ENCODE measurements at places on chromosomes 11 and 22. TPM values are rescaled to one million over a fixed set of nuclear protein-coding genes. Genes with fewer than 3 reads are reported as not detected.

FAT3 gene
- 6.9 TPM for total RNA-seq

TBCEL gene
- total RNA-seq = 41.1 TPM

SCGB1D2 gene
- not detected for total RNA-seq

OR8B2 gene
- total RNA-seq = not detected

DEUP1 gene
- not detected for total RNA-seq

A4GALT gene
- 25.7 TPM for total RNA-seq

FGF19 gene
- total RNA-seq = not detected

DGCR6 gene
- 3.1 TPM for total RNA-seq

LRP4 gene
- total RNA-seq = 14.0 TPM

DUSP18 gene
- total RNA-seq = 19.3 TPM

DRD2 gene
- total RNA-seq = not detected

TRIM29 gene
- total RNA-seq = 3.4 TPM

LYVE1 gene
- total RNA-seq = 108 TPM

SLC1A2 gene
- total RNA-seq = 2.5 TPM

ANKK1 gene
- total RNA-seq = not detected

MIOX gene
- not detected for total RNA-seq

PANX3 gene
- not detected for total RNA-seq

TENM4 gene
- 4.3 TPM for total RNA-seq

APOBEC3H gene
- total RNA-seq = 0.84 TPM

TRIM49 gene
- not detected for total RNA-seq

MS4A3 gene
- not detected for total RNA-seq

BDNF gene
- total RNA-seq = 4.3 TPM

SDHAF2 gene
- total RNA-seq = 34.1 TPM

PITPNM1 gene
- total RNA-seq = 38.2 TPM

C11orf21 gene
- total RNA-seq = 6.5 TPM

VWCE gene
- total RNA-seq = 1.5 TPM

CASP5 gene
- 1.9 TPM for total RNA-seq

UCP3 gene
- total RNA-seq = 2.6 TPM

PRCP gene
- total RNA-seq = 91.3 TPM

OR10D3 gene
- not detected for total RNA-seq

DERL3 gene
- total RNA-seq = 3.8 TPM

GRIK4 gene
- total RNA-seq = 4.3 TPM

CRACR2B gene
- 34.3 TPM for total RNA-seq

MRPL40 gene
- total RNA-seq = 20.5 TPM

TNNT3 gene
- total RNA-seq = 0.43 TPM

PRG3 gene
- total RNA-seq = not detected

POU2AF3 gene
- 1.8 TPM for total RNA-seq

GRAP2 gene
- total RNA-seq = 10.1 TPM

KRTAP5-8 gene
- not detected for total RNA-seq

SCN4B gene
- total RNA-seq = 7.2 TPM

FADS1 gene
- 68.0 TPM for total RNA-seq

RTN4RL2 gene
- total RNA-seq = 3.2 TPM

HMBS gene
- total RNA-seq = 19.5 TPM

ZP1 gene
- total RNA-seq = not detected

HOATZ gene
- total RNA-seq = not detected

CLCF1 gene
- 4.0 TPM for total RNA-seq

OR6A2 gene
- not detected for total RNA-seq

LRP5 gene
- 101 TPM for total RNA-seq

CBLIF gene
- total RNA-seq = not detected

MYRF gene
- 62.6 TPM for total RNA-seq

All from upper lobe of right lung (tissue), 1 donor.